ENCODE measurements at places on chromosomes 3 and 15. TPM values are rescaled to one million over a fixed set of nuclear protein-coding genes. Genes with fewer than 3 reads are reported as not detected.

DNA sequence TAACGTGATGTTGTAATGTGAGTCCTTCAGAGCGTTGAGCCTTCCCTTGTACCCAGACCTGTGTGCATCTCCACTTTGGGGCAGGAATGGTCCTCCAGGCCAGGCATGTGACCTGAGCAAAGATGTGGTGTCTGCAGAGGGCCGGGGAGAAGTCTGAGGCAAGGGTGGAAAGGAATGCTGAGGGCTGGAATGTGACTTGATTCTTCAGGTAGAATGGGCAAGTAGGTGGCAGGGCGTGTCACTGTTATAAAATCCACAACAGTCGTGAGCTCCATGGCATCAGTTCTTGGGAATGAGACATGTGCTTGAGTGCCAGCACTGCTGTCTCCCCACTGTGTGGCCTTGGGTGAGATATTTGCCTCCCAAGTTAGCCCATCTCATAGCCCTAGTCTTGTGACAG is 24.0 kb upstream of the BSN start:
- H3K27ac ChIP-seq: no peak overlapping the region
- H3K4me3 ChIP-seq: no peak overlapping the region

DNA sequence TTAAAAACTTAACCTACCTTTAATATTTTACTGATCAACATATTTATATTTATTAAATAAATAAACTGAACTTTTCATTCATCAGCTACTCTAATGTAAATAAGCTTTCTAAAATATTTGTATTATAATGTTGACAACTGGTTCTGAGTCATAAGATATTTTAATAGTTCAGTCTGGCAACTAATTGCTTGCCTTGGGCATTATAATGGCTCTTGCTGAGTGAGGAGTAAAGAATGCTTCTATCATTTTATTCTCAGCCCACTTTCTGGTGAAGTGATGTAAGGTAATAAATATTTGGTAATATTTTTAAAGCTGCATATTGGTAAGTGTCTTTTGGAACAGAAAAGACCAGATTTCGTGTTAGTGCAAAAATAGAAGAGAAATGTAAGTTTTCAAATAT is 81.5 kb downstream of the DIPK2A start:
- H3K27ac ChIP-seq: no peak overlapping the region
- DNase-seq: no peak
- no peaks in the 10 kb centered on the region for H3K27me3 ChIP-seq
- no peaks in the 10 kb centered on the region for H3K4me1 ChIP-seq
- no peaks in the 10 kb centered on the region for H3K36me3 ChIP-seq
- no peak overlapping the region for H3K4me3 ChIP-seq

DNA sequence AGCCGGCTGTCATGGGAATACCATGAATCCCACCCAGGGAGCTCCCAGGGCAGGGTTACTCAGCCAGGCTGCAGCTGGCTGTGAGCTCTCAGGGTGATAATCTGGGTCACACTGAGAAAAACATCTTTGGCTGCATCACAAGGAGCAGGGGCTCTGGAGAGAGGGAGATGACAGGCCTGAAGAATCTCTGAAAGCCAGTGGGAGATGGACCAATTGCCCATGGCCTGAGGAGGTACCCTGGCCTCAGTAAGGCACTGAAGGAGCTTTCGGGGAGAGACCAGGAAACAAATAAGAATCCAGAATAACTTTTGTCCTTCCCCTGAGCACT is 28.2 kb upstream of the GOLGA6C start:
- H3K36me3 ChIP-seq: no peaks in the 10 kb centered on the region
- no peak overlapping the region for H3K27ac ChIP-seq
- no peaks in the 10 kb centered on the region for H3K27me3 ChIP-seq

DNA sequence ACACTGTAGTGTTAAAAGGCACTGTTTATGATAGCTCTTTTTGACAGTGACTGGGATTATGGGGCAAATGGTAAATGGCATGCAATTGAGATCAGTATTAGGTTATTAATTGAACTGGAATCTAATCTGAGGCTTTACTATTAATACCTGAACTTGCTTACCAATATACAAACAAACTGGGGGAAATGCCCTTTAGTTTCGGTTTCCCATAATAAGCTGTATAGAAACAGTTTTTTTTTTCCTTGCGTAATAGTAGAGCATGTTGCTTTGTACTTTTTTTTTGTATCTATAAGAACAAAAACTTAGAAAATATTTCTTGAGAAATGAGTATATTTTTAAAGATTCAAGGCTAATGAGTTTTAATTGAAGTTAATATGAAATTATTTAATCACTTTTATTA is 95.0 kb downstream of the FNDC3B start:
- peaks cover 36% of the 10 kb centered on the region for H3K4me1 ChIP-seq
- no peaks in the 10 kb centered on the region for H3K27me3 ChIP-seq
- no peak overlapping the region for H3K27ac ChIP-seq
- H3K36me3 ChIP-seq: peaks cover 6% of the 10 kb centered on the region
- no peak for DNase-seq
- H3K4me3 ChIP-seq: no peak overlapping the region

Gene TIGIT
- total RNA-seq: 0.61 TPM

All from adrenal gland (tissue), 19 donors.